ENCODE measurements at places on chromosomes 1 and 21. TPM values are rescaled to one million over a fixed set of nuclear protein-coding genes. Genes with fewer than 3 reads are reported as not detected.

LRRC71 gene
- total RNA-seq: not detected

TFF1 gene
- total RNA-seq: not detected

RORC gene
- 0.35 TPM for total RNA-seq

E2F2 gene
- total RNA-seq: 2.1 TPM

THEM5 gene
- 0.99 TPM for total RNA-seq

TBX19 gene
- 0.42 TPM for total RNA-seq

SPRR2A gene
- 8.3 TPM for total RNA-seq

EPHA10 gene
- 0.07 TPM for total RNA-seq

LCE1D gene
- not detected for total RNA-seq

LRRIQ3 gene
- 0.92 TPM for total RNA-seq

OVAAL gene
- total RNA-seq: not detected

ERRFI1 gene
- 120 TPM for total RNA-seq

C1orf141 gene
- total RNA-seq: not detected

NFASC gene
- 4.0 TPM for total RNA-seq

LMX1A gene
- total RNA-seq: not detected

PLD5 gene
- total RNA-seq: 0.84 TPM

CCDC18 gene
- 6.0 TPM for total RNA-seq

OR6N1 gene
- not detected for total RNA-seq
